ENCODE measurements at places on chromosomes 13 and 19.

DNA sequence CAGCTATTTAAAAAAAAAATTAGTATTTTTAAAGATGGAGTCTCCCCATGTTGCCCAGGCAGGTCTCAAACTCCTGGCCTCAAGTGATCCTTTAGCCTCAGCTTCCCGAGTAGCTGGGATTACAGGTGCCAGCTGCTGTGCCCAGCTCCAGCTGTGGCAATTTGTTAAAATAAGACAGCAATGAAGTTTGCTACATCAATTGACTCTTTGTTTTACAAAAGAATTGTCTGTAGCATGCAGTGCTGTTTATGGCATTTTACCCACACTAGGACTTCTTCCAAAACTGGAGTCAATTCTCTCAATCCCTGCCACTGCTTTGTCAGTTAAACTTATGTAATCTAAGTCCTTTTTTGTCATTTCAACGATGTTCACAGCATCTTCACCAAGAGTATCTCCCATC is 49.3 kb downstream of the NDFIP2 start:
- no peak for DNase-seq

- DNase-seq, result no peak
Observed at GRCh38 chr13:109028624-109029023, 399.2 kb downstream of the MYO16 start.

DNA sequence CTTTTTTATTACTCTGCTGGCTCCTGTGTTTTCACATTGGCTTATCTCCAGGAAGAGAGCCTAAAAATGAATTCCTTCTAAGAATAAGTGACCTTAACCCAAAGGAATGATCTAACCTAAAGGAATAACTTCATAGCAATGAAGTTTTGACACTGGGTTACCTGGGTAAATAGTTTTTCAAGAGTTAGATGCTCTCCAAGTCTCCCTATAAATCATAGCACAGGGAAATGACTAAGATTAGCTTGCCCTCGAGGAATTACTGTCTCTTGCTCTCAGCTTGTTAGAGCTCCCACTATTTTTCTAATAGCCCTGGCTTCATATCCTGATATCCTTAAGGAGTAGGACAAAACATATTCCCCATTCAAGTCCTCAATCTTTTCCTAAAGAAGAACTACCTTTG is 66.3 kb downstream of the SPRY2 start:
- no peak for DNase-seq

DNA sequence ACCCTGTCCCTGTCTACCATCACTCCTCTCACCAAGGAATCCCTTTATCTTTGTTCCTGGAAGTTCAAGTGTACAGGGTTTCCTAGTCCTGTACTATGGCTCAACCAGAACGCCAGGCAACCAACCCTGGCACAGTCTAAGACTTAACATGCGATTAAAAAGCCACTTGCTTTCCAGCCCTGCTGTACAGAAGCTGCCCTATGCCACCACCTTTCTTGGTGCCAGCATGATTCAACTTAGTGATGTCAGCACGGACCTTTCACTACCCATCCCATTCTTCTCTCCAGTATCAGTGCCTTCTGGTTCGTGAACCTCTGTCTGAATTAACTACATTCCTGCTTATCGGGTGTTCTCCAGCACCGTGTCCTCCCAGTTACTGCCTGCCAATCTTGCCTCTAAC is 151.1 kb downstream of the KLF12 start:
- DNase-seq, result no peak

GRCh38 chr13:40355126-40355724 is 311.2 kb downstream of the FOXO1 start:
- DNase-seq, result no peak

- peak; percentile 45 for DNase-seq
Observed at GRCh38 chr13:99655351-99656091, 154.2 kb downstream of the TM9SF2 start.

DNA sequence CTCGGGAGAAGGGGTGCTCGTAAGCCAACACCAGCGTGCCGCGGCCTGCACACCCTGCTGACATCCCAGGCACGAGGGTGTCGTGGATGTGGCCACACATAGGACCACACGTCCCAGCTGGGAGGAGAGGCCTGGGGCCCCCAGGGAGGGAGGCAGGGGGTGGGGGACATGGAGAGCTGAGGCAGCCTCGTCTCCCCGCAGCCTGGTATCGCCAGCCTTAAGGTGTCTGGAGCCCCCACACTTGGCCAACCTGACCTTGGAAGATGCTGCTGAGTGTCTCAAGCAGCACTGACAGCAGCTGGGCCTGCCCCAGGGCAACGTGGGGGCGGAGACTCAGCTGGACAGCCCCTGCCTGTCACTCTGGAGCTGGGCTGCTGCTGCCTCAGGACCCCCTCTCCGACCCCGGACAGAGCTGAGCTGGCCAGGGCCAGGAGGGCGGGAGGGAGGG is 2.4 kb downstream of the IZUMO4 start:
- no peak for DNase-seq

DNA sequence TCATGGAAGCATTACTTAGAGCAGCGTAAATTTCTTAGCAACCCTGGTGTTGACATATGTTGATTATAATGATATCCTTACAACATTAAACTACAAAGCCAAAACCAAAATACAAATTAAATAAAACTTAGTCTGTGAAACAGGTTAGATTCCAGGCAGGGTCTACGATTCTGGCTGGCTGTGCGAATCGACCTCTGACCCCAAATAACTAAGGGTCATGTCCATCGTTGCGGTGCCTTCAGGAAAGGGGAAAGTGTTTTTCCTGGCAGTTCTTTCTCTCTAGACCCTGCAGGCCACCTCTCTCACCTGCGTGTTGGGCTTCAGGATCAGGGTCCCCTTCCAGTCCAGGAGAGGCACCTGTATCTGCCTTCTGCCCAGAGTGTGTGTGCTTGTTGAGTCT is 66.2 kb downstream of the ATP11A start:
- DNase-seq, result no peak

GRCh38 chr13:37613236-37613635 is 14.7 kb upstream of the POSTN start:
- no peak for DNase-seq

DNA sequence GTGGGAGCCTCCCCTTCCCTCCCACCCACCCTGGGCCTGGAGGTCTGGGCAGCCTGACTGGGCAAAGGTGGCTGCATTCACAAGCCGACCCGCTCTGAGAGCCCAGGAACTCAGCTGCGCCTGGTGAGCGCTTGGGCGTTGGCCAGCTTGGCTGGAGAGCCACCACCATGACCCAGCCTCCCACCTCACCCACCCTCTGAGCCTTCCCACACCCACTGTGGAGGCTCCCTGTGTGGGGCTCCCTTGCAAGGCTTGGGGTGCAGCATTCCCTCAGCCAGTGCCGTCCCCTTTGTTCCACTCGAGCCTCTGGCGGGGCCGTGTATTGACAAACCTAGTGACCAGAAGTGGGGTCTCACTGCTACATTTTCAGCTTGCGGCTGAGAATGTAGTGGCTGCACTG is 15.0 kb upstream of the QTRT1 start:
- DNase-seq, result no peak

DNA sequence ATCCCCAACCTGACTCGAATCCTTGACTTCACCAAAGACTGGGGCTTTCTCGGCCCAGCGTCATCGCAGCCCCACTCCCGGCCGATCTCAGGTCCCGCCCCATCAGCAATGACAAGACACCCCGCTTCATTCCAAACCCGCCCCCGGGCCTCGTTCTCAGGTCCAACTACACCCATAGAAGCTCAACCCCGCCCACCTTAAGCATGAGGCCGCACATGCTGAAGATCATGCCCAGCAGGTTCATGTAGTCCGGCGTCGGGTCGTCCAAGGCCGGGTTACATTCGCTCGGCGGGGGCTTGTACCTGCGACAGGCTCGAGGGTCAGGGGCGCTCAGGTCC is 2.3 kb downstream of the WDR83 start:
- peak; percentile 69 for DNase-seq

DNA sequence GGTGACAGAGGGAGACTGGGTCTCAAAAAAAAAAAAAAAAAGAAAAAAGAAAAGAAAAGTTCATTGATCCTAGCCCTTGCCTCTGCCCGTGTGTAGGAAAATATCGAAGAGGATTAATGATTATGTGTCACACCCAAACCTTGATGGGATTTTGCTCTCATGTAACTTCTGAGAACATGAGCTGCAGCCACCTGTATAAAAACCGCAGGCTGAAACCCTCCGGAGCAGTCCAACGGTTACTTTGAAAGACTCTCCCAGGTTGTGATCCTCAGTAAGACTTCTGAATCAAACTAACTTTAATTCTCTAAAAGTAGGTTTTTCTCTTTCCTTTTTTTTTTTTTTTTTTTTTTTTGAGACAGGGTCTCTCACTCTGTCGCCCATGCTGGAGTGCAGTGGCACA is 4.3 kb upstream of the PSMC4 start:
- DNase-seq, result no peak

Data from CD4-positive, alpha-beta T cell treated with Interleukin-17A for 4 hours (primary cell).